ENCODE measurements at places on chromosomes 11 and 22.

DNA sequence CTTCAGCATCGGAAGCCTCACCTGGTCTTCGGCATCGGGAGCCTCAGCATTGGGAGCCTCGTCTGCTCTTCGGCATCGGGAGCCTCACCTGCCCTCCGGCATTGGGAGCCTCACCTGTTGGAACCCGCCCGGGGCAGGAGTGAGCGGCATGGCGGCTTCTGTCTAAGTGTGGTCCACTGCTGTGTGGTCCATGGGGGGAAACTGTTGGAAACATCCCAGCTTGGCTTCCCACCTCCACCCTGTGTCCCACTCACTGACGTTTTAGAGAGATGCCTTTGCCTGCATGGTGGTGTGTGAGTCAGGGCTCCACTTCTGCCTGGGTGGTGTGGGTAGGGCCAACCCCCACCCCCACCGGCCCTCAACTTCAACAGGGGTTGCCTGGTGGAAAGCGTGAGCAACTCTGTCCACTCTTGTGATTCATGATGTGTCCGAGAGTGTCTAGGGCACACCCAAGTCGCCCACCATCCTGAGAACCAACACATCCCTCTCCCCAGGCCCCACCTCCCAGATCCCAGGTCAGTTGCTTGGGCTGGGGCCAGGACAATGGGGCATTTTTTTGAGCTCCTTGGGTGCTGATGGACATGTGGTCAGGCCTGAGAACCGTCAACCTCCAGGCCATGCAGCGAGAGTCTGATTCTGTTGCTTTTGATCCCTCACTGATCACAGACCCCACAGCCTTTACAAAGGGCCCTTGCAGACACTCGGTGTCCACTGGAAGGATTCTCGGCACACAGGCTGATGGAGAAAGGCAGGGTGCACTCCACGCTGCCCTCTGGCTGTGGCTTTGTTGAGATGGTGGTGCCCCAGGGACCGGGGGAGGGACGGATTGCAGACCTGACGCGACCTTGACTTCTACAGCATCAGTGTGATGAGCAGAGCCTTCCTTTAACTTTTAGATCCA is 406.7 kb downstream of the TBC1D22A start:
- no peak for DNase-seq

GRCh38 chr22:21972293-21972779 is 10.3 kb downstream of the TOP3B start:
- DNase-seq, result no peak

- no peak for DNase-seq
These were observed 67.5 kb upstream of the THY1 start for GRCh38 chr11:119490253-119491006.

- no peak for DNase-seq
These were observed 275.0 kb upstream of the SESN3 start for GRCh38 chr11:95505927-95506426.

DNA sequence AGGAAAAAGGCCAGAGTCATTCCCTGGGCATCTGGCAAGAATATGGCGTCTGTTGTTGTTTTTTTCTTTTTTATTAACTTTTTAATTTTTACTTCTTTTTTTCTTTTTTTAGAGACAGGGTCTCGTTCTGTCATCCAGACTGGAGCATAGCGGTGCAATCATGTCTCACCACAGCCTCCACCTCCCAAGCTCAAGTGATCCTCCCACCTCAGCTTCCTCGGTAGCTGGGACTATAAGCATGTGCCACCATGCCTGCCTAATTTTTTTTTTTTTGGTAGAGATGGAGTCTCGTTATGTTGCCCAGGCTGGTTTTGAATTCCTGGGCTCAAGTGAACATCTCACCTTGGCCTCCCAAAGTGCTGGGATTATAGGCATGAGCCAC is 54.0 kb upstream of the PRDM11 start:
- DNase-seq, result no peak

- DNase-seq, result no peak
These were observed 6.9 kb upstream of the MS4A14 start for GRCh38 chr11:60389279-60389910.

DNA sequence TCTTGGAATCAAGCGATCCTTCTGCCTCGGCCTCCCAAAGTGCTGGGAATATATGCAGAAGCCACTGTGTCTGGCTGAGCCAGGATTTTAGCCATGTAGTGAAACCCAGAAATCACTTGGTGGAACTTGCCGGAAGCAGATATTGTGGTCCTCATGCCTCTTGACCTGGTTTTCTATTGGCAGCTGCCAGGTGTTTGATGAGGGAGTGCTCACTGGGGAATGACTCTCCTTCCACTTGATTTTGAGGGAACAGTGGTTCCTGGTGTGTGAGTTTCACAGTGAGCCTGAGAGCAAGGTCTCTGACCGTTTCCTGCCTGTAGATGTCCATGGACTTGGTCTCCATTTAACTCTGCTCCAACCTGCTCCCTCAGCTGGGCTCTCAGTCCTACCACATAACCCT is 34.7 kb upstream of the ELF5 start:
- no peak for DNase-seq

- no peak for DNase-seq
These were observed 15.2 kb upstream of the NUP160 start for GRCh38 chr11:47863189-47863897.

DNA sequence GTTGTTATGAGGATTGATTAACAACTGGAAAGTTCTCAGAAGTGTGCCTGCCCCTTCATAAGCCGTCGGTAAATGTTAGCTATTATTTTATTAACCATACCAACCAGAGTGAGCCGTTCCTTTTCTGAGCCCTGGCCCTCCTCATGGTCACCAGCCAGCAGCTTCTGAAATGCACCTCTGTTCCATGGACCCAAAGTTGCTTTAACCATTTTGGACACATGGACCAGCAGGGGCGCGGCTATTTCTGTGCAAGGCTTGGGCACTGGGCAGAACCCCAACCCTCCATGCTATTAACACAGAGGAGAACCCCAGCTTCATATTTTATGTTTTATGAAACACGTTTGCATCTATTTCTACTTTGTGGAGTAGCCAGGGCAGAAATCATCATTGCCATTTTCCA is 18.6 kb upstream of the SCGB1A1 start:
- DNase-seq, result no peak

GRCh38 chr11:7381937-7382336 is 103.4 kb upstream of the OLFML1 start:
- DNase-seq, result no peak

- no peak for DNase-seq
These were observed 36.2 kb downstream of the LMO1 start for GRCh38 chr11:8227156-8228152.

DNA sequence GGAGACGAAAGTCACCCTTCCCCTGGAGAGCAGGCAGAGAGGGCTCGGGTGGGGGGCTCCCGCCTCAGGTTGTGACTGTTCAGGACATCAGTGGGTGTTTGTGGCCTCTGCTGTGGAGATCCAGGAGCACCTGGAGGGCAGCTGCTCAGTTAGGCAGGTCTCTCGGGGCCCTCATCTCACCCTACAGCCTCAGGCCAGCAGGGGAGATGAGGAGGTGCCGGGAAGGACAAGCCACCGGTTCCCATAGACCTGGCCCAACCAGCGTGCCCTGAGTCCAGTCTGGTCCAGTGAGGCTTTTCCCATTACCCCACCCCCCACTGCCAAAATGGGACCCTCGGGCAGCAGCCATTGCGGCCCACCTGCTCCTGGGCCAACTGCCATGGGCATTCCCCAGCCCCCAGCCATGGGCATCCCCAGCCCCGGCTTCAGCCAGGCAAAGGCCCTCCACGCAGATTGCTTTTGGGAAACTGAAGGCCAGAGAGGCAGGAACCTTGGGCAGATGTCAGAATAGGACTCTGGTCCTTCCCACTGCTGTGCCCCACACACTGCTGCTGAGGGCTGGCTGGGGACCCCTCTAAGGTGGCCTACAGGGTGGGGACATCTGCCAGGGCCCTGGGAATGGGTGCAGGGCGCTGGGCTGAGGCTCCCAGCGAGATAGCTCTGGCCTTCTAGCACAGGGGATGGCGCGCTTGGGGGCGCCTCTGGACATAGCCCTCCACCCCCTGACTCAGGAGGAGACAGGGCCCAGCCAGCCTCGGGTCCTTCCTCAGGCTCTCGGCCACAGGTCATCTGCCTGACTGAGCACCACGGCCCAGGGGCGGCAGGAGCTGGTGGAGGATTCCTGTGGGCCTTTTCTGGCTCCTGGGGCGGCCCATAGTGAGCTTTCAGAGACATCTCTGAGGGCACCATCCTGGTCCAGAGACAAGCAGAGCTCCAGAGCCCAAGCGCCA is 4.8 kb downstream of the PIM3 start:
- no peak for DNase-seq

- DNase-seq, result no peak
These were observed 70.9 kb downstream of the ZBTB44 start for GRCh38 chr11:130243816-130244215.

- DNase-seq, result no peak
These were observed 565.7 kb downstream of the METTL15 start for GRCh38 chr11:28673691-28674432.

- DNase-seq, result no peak
These were observed 165.4 kb downstream of the FEZ1 start for GRCh38 chr11:125330462-125331325.

DNA sequence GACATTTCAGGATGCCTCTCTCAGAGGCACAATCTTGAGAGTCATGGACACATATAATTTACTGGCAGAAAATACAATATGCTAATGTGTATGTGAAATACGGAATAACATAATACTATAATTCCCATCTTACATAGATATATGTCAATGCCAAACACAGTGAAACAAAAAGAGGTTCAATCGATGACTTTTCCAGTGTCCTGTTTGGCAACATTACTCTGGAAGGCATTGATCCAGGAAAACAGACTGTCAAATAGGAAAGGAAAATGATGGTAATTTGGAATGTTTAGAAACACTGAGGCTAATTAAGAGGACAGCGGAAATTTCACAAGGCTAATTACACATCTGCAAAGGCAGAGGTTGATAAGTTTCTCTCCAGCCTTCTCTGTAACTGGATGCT is 942.3 kb downstream of the LRRC4C start:
- DNase-seq, result no peak

- DNase-seq, result no peak
These were observed 35.1 kb downstream of the RRP8 start for GRCh38 chr11:6568191-6568918.

- no peak for DNase-seq
These were observed 18.6 kb downstream of the RSPH14 start for GRCh38 chr22:23122992-23123803.

GRCh38 chr11:62233730-62234129 is 8.3 kb upstream of the SCGB1D2 start:
- no peak for DNase-seq

DNA sequence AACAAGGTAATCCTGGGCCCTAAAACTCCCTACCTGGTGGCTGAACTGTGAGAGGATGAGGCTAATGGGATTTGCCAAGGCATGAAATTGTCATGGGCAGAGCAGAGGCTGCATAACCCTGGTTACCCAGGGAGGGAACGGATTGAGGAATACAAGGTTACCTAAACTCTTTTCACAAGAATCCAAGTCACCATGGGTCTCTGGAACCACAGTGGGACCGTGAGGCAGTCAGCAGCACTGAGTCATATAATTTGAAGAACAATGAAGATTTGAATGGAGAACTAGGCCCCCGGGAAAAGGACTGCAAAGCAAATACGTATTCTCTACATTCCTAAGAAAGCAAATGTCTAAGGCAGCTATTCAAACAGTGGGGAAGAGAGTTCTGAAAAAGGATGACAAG is 19.8 kb downstream of the CAT start:
- DNase-seq, result no peak

DNA sequence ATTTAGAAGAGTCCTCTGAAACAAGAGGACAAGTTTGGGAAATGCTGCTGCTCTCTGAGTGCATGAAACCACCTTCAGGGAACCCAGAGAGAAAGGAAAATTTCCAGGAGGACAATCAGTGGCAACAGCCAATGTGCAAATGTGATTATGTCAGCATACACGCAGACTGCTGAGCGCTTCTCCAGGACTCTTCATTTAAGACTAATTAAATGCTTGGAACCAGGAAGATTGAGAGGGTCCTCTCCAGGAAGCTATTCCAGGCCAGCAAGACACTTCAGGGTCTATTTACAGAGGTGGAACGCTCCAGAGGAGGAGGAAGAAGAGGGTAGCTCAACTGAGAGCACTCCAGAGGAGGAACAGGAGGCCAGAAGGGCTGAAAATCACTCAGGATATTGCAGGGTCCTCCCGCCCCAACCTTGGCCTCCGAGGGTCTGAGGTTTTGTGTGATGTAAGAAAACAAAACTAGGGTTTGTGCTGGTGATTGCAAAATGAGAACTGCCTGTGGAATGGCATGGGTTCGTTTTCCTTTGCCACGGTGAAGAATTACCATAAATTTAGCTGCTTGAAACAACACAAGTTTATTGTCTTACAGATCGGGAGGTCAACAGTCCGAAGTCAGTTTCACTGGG is 14.1 kb upstream of the HTR3A start:
- DNase-seq, result no peak

- DNase-seq, result no peak
These were observed 45.8 kb downstream of the LRRC32 start for GRCh38 chr11:76624500-76625379.

GRCh38 chr11:116710001-116710674 is 62.6 kb downstream of the BUD13 start:
- no peak for DNase-seq

GRCh38 chr11:57158599-57158998 is 23.2 kb upstream of the LRRC55 start:
- no peak for DNase-seq

GRCh38 chr22:48098243-48098920 is 1335.9 kb downstream of the TBC1D22A start:
- no peak for DNase-seq

- no peak for DNase-seq
These were observed 9.3 kb downstream of the TTLL8 start for GRCh38 chr22:50048836-50049235.

Data from activated T-helper 1 cell treated with Interleukin-2 at 50 U/mL for 16 hours (primary cell).